ENCODE measurements at places on chromosomes 2 and 18. TPM values are rescaled to one million over a fixed set of nuclear protein-coding genes. Genes with fewer than 3 reads are reported as not detected.

DNA sequence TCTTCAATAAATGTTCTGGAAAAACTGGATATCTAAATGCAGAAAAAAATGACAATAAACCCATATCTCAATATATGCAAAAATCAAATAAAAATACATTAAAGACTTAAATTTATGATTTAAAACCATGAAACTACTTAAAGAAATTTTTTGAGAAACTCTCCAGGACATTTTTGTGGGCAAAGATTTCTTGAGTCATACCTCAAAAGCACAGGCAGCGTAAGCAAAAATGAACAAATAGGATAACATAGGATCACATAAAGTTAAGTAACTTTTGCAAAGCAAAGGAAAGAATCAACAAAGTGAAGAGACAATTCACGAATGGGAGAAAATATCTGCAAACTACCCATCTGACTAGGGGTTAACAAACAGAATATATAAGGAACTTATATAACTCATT lies 1545.5 kb downstream of the SUCLG1 start:
- no peak overlapping the region for H3K27ac ChIP-seq
- H3K27me3 ChIP-seq, result no peaks in the 10 kb centered on the region
- no peak overlapping the region for H3K4me3 ChIP-seq
- no peaks in the 10 kb centered on the region for H3K36me3 ChIP-seq

GRCh38 chr2:171319164-171319810 lies 114.5 kb downstream of the METTL8 start:
- DNase-seq, result no peak
- H3K27me3 ChIP-seq, result no peaks in the 10 kb centered on the region
- no peak overlapping the region for H3K27ac ChIP-seq
- no peaks in the 10 kb centered on the region for H3K4me1 ChIP-seq
- H3K36me3 ChIP-seq, result no peaks in the 10 kb centered on the region

DNA sequence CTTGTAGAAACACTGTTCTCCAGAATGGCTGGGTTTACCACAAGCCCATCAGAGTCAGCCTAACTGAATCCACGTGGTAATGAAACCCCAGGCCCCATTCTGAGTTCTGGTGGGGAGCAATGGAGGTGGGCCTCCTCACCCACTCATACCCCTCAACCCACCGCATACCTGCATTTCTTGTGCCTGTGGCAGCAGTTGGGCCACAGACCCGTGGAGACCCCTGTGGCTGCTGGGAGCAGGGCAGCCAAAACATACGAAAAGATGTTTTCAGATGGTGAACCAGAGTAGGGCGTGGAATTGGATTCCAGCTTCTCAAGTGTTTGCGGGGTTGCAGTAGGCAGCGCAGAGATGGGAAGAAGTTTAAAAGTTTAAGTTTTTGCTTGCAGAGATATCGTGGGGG lies 51.0 kb downstream of the ITGA6 start:
- H3K4me3 ChIP-seq, result no peak overlapping the region
- H3K36me3 ChIP-seq, result no peaks in the 10 kb centered on the region
- H3K27me3 ChIP-seq, result no peaks in the 10 kb centered on the region

GRCh38 chr18:2879889-2880288 lies 33.1 kb downstream of the EMILIN2 start:
- no peaks in the 10 kb centered on the region for H3K36me3 ChIP-seq
- peaks cover 28% of the 10 kb centered on the region for H3K4me1 ChIP-seq
- no peak for DNase-seq
- H3K27ac ChIP-seq, result peak overlapping the region; percentile 64
- H3K27me3 ChIP-seq, result no peaks in the 10 kb centered on the region

DNA sequence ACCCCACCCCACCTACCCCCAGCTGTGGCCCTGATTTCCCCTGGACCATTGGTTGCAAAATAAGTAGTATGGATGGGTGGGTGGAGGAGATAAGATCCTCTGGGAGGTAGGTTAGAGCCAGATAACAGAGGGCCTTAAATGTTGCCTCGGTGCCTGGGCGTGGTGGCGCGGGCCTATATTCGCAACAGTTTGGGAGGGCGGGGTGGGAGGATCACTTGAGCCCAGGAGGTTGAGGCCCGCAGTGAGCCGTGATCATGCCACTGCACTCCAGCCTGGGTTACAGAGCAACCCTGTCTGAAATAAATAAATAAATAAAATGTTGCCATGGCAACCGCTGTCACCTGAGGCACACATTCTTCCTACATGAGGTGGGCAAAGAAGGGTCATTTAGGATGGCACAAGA lies 103.3 kb upstream of the GATA6 start:
- DNase-seq, result no peak
- no peaks in the 10 kb centered on the region for H3K27me3 ChIP-seq
- H3K4me3 ChIP-seq, result no peak overlapping the region
- H3K36me3 ChIP-seq, result no peaks in the 10 kb centered on the region

DNA sequence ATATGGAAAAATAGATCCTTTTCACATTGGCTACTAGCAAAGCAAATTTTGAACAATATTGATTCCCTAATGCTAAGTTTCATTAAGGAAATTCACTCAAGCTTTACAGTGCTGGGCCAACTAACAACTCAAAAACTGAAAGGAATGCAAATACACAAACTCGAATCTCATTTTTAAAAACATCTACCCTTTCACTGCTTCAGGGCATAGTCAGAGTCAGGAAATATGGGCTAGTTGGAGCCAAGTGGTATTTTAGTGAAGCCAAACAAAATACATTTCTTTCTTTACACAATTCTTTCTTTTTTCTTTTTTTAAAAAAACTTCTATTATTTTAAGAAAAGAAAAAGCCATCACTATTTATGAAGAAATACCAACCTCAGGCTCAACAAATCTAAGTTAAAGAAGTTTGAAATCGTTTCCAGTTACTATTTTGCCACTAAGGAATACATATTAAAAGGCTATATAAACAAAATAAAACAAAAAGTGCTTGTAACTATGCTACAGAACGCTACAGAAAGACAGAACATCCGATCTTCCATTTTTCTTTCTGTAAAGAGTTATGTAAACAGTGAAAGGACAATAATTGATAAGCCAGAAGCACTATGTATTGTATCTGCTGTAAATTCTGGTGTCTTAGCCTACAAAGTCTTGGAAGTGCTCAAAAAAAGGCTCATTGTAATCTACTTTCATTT lies 113.6 kb upstream of the STK17B start:
- DNase-seq, result no peak
- H3K36me3 ChIP-seq, result no peaks in the 10 kb centered on the region
- peaks cover 22% of the 10 kb centered on the region for H3K4me1 ChIP-seq
- H3K27ac ChIP-seq, result no peak overlapping the region
- no peak overlapping the region for H3K4me3 ChIP-seq

GRCh38 chr2:109623297-109623696 lies 9.1 kb downstream of the SOWAHC start:
- no peak for DNase-seq
- H3K27ac ChIP-seq, result peak overlapping the region; percentile 73
- H3K36me3 ChIP-seq, result no peaks in the 10 kb centered on the region
- H3K4me1 ChIP-seq, result peaks cover 41% of the 10 kb centered on the region

- no peaks in the 10 kb centered on the region for H3K36me3 ChIP-seq
- no peaks in the 10 kb centered on the region for H3K27me3 ChIP-seq
- no peaks in the 10 kb centered on the region for H3K4me1 ChIP-seq
Measured at GRCh38 chr2:56871644-56872043, 687.9 kb downstream of the CCDC85A start.

GRCh38 chr18:24930478-24930877 lies 421.5 kb downstream of the ZNF521 start:
- H3K27ac ChIP-seq, result peak overlapping the region; percentile 85
- DNase-seq, result no peak
- H3K36me3 ChIP-seq, result no peaks in the 10 kb centered on the region
- no peaks in the 10 kb centered on the region for H3K27me3 ChIP-seq

DNA sequence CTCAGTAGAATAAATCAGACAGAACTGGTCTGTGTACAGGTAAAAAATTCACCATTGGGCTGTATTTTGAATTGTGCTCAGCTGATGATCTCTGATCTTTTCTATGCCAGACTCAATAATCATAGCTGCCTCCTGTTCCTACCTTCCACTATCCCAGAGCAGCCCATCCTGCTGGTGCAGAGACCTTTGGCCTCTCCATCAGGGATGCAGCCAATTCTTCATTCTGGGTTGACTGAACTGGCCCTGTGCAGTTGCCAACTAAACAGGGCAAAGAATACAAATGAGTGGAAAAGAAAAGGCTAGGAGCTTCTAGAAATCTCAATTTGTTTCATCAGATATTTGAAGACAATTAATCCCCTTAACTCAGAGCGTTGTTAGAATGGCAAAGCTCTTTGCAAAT lies 1781.3 kb upstream of the CELF4 start:
- H3K4me3 ChIP-seq, result no peak overlapping the region
- peaks cover 13% of the 10 kb centered on the region for H3K4me1 ChIP-seq
- no peak overlapping the region for H3K27ac ChIP-seq
- no peaks in the 10 kb centered on the region for H3K36me3 ChIP-seq
- no peaks in the 10 kb centered on the region for H3K27me3 ChIP-seq

GRCh38 chr18:47754311-47755101 lies 176.0 kb downstream of the SMAD2 start:
- H3K4me3 ChIP-seq, result no peak overlapping the region
- no peaks in the 10 kb centered on the region for H3K27me3 ChIP-seq
- H3K4me1 ChIP-seq, result no peaks in the 10 kb centered on the region

DNA sequence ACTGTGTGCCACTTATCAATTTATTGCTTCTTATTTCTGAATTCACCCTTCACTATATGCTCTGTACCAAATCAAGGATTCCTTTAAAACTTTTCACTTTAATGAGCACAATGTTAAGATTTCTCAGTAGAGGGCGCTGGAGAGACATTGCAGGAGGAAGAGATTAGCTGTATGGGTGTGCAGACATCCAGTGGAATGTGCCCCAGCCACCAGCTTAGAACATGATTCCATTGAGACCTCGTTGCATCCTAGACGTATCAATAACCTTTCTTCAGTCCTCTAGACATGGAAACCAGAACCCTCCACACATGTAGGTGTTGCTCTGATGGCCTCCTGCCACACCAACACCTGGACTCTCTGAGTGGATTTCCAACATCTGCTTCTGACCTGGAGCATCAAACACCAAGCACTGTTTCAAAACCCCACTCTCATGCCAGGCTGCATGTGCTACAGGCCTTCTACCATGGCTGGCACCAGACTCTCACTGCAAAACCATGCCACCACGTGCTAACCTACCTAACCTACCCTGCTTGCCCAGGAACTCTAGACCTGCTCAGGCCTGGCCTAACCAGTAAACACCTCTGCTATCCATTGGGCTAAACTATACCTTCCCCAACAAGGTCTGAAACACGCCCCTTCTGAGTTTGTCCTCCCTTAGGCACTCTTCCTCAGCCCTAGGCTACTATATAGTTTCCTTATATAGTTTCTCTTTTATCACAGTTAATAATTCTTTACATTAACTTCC lies 633.2 kb upstream of the PKDCC start:
- H3K4me3 ChIP-seq, result no peak overlapping the region
- H3K36me3 ChIP-seq, result no peaks in the 10 kb centered on the region
- H3K27me3 ChIP-seq, result no peaks in the 10 kb centered on the region
- no peaks in the 10 kb centered on the region for H3K4me1 ChIP-seq
- H3K27ac ChIP-seq, result no peak overlapping the region

GALNT5 gene
- 6.8 TPM for total RNA-seq

ZCCHC2 gene
- 6.9 TPM for total RNA-seq

RETSAT gene
- 32.3 TPM for total RNA-seq

SERPINB10 gene
- not detected for total RNA-seq

FAHD2B gene
- 15.1 TPM for total RNA-seq

MALL gene
- 22.9 TPM for total RNA-seq

TTLL4 gene
- total RNA-seq, result 87.9 TPM
